Fibroblast of skin of left biceps (primary cell): ENCODE measurements at places on chromosomes 6 and 20.
A peak's percentile ranks its signal among the peaks of the same experiment; 100 is the strongest.

GRCh38 chr20:12058216-12058615 lies 140.5 kb downstream of the BTBD3 start:
- no peak for DNase-seq

DNA sequence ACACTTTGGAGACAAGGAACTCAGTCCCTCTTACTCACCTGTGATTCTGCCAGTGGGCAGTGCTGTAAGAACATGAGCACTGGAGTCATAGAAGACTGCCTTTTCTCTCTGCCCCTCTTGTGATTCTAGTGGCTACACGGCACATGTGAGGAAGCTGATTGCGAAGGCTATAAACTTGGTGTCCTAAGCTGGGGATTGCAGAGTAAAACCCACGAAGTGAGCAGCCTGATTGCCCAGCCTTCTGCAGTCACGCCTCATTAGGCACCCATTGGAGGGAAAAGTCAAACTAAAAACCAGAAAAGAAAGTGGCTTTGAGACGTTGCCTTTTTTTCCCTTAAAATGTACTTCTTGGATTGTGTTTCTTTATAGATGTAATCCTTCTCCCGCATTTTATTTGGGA lies 748.4 kb upstream of the CHD6 start:
- DNase-seq: no peak

DNA sequence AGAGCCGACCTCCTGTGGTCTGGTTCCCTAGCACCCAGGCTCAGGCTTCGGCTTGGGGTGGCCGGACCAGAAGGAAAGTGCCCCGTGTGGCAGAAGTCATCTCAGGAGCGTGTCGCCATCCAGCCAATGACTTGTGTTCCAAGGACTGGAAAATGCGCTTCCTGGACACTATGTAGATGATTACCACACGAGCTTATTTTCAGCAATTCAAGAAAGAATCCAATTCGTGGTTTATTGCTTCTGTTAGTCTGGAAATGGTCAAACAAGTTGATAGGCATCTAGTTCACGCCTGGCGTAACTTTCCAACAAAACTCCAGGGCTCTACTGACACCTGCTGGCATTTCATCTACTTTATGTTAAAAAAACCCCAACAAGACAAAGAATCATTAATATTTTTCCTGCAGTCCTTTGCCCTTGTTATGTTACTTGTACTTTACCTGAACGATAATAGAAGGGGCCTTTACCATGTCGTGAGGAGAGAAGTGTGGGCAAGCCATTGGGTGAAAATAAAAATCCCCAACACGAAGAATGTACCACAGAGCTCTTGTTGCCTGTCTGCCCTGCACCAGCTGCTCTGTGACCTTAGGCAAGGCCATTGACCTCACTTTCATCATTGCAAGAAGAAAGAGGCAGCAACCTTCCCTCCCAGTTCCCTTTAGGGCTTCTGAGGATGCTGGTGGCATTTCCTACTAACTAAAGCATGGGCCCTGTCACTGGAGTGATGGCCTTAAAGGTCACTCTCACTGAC lies 154.7 kb upstream of the LAMP5 start:
- DNase-seq: peak; percentile 50

DNA sequence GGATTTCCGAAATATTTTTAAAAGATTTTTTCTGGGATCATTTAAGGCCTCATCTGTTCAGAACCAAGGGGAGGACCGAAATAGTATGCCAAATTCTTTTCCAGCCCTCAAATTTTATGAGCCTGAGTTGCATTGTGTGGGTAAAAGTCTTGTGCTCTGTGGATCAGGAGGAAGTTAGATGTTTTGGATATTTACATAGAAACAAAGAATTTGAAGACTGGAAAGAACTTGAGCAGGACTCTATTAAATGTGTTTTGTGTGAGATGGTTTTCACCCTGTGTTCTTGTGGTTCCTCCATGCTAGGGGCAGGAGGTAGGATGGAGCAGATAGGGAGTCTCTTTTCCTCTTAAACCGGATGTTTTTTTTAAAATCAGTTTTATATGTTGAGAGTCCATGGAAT lies 329.1 kb downstream of the LAMA2 start:
- DNase-seq: no peak

DNA sequence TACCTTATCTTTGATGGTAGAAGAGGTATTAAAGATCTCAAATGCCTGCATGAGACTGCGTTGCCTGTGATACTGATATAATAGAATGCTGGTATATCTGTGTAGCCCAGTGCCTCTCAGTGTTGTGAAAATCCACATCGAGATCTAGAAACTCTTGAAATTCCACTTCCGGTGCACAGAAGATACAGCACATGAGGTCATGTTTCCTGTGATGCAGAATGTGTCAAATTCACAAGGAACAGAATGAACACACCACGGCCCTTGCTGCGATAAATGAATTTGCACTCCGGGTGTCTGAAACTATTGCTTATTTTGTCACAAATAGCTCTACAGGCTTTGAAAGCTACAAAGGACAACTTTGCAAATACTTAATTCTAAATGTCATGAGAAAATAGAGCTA lies 687.9 kb upstream of the AGPAT4 start:
- no peak for DNase-seq

DNA sequence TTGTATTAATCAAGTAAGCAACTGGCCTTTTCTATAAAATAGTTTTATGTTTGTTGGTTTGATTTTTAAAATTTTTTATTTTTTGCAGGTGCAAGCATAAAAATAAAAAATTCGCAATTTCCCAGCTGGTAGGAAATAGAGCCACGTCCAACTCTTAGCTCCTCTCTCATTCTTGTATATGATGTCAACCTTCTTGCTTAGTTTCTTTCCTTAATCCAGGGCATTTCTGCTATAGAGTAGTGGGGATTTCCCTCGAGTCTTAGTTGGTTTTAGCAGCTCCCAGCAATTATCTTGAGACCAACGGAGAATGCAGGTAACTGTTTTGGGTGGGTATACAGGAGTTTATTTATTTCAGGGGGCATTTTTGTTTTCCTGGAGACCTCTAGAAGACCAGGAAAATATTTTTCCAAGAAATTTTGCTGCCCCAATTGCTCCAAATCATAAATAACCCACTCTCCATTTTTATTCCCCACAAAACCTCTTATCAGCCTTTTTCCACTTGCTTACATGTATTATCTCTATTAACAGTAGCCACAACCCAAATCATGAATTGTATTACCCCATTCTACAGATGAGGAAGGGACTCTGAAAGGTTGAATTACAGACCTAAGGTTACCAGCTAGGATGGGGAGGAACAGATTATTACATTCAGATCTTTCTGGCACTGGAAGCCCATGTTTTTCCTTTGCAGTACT lies 18.4 kb downstream of the PHACTR2 start:
- no peak for DNase-seq

GRCh38 chr20:62925420-62926228 lies 681 bp downstream of the DIDO1 start:
- DNase-seq: no peak

DNA sequence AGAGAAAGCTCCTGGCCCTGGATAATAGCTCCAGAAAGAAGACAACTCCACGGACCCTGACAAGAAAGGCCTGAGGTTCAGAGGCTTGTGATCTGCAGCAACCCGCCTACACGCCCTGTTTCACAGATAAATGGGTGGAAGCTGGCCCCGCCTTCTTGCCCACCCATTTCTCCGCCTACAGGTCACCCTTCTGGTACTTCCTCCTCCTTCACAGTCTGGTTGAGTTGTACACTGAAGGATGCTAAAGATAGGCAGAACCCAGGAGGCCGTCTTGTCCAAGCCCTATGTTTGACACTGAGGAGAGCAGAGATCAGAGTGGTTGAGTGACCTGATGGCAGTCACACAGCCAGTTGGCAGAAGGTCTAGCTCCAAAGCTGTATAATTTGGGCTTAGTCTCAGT lies 34.2 kb upstream of the MDGA1 start:
- no peak for DNase-seq

DNA sequence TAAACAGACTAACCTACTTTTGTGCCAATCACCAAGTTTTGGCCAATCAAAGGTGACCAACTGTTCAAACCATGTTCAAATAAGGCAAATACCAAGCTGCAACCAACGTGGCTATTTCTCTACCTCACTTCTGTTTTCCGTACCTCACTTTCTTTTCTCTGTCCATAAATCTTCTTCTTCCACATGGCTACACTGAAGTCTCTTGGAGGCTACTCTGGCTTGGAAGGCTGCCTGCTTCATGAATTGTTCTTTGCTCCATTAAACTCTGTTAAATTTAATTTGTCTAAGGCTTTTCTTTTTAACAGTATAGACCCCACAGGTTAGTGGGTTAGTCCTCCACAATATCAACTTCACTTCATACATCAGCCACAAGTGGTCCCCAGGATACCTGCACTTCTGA lies 58.8 kb downstream of the MKKS start:
- DNase-seq: no peak

DNA sequence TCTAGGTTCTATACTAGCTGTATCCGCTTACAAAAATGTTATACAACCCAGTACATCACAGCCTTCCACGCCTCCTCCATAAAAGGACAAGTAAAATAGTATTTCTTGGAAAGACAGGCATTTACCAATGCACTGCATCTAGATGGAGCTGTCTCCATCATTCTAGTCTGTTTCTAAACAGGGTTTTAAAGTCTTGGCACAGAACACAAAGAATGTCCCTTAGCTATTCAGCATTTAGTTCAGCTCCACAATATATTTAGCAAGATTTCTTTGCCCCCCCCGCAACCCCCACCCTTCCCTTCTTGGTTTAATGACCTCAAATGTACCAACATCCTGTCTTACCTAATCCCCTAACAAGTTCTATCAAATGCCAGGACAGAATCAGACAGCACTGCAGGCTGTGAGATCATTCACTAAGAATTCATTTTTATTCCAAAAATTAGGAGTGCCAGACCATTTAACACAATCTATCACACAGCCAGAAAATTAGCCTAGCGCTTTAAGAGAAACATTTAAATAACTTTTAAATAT lies 198.6 kb downstream of the BACH2 start:
- peak; percentile 98 for DNase-seq

GRCh38 chr20:36491901-36492617 lies 49.3 kb upstream of the MYL9 start:
- no peak for DNase-seq

DNA sequence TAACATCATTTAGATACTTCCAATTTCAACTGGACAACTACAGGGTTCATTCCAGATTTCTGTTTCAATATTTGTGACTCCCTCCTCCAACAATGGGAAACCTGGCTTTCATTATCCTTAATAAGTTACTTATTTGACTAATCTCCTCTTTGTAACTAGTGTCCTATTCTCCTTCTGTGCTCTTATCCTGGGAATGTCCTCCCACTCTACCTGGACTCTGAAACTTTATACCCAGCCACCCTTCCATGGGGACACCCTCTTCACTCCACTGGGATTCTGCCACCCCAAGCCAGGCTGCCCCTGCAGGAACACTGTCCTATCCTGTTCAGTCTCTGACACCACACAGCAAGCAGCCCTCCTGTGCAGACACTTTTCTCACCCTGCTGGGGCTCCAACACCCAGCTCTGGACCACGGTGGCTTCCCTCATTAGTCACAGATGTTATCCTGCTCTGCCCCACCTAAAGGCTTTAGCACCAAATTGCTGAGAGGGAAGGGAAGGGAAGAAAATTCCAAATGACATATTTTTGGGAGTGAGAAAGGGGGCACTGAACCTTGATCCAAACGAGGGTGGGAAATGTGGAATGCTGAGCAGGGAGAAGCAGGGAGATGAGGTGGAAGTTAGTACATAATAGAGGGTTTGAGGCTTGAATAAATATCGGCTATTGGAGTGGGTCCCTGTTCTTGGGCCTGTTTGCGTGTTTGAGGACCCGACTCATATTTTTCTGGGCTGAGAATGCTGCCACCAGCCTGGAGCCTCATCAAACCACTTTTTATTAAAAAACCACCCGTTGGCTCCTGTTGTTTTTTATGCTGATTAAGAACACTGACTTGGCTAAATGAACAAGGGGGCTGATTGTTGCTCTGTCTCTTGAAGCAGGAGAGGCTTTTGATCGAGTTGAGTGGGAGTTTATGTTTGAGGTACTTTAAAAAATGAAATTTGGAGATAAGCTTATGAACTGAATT lies 54.0 kb upstream of the AKIRIN2 start:
- no peak for DNase-seq

GRCh38 chr6:113048741-113049140 lies 701.6 kb downstream of the RFPL4B start:
- no peak for DNase-seq

DNA sequence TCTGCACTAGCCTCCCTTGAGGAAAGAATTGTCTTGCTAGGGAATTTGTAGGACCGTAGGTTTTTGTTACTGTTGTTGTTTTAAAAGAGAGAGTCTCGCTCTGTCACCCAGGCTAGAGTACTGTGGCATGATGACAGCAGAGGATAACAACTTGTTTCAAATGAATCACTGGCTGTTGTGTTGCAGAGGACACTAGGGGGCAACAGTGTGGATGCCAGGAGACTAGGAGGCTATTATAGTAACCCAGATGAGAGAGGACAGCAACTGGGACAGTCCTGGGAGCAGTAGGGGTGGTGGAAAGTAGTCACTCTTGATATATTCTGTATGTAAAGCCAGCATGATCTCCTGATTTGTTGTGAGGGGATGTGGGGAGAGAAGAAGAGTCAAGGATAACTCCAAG lies 41.8 kb upstream of the LAMA4 start:
- no peak for DNase-seq

DNA sequence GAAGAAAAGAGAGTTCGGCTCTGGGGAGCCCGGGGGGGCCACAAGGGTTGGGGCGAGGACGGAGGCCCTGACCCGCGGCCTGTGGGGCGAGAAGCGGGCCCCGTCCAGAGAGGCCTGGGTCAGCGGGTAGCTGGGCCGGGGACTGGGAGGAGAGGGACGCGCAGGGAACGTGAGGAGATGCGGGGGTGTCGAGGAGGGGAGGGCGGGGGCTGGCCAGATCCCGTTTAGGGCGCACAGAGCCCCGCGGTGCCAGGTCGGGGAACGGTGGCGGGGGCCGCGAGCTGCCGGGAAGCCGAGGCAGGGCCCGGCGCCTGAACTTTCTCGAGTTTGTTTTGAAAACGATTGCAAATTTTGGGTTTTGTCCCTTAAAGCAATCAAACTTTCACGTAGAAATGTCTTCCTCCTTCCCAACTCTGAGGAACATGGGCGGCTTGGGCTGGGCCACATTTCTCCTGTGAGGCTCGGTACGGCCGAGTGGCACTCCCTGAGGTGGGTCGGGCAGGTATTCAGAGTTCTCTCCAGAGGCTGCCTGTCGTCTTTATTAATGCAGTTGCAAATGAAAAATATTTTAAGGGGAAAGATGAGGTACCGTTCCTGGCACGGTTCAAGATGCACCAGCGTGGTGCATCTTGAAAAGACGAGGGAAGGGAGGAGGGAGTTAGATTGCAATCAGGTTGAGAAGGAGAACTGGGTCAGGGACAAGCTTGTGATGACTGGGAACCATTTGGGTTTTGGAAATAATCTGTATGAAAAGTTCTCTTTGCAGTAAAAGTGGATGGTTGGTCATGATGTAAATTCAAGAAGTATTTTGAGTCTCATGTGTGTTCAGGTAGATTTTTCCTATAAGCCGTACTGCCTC lies 972 bp downstream of the RNF8 start:
- no peak for DNase-seq
